ENCODE measurements at places on chromosomes 2 and 18.

DNA sequence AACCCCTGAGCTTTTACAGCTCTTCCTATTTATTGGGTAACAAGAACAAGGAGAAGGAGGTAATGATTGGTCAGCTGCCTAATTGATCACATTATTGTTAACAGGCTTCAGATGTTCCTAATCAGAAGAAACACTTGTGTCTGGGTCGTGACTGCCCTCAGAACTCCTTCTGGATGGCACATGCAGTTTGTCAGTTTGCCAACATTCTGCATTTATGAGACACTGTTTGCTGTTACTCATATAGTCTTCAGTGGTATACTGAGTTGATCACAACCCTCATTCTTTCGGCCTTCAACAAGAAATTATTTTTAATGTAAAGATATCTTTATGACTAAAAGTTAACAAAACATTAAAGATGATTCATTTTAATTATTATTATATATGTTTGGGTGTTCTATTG lies 95.7 kb upstream of the DOCK10 start:
- no peak for DNase-seq

DNA sequence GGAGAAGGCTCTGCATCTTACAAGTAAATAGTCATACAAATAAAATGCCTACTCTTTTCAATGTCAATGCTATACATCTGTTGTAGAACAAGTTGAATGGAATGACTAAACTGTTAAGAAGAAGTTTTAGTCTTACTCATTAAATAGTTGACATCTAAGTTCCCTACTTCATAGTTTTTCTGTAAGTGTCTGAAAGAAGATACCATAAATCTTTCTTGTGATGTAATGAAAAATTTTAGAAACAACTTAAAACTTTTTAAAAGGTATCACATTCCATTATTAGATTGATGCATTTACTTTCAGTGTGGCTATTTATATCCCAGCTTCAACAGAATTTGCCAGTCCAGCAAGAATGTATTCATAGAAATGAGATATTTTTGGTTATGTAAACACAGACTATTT lies 185.2 kb upstream of the EPC2 start:
- no peak for DNase-seq

GRCh38 chr18:7567474-7568425 lies 634 bp downstream of the PTPRM start:
- DNase-seq, result no peak

DNA sequence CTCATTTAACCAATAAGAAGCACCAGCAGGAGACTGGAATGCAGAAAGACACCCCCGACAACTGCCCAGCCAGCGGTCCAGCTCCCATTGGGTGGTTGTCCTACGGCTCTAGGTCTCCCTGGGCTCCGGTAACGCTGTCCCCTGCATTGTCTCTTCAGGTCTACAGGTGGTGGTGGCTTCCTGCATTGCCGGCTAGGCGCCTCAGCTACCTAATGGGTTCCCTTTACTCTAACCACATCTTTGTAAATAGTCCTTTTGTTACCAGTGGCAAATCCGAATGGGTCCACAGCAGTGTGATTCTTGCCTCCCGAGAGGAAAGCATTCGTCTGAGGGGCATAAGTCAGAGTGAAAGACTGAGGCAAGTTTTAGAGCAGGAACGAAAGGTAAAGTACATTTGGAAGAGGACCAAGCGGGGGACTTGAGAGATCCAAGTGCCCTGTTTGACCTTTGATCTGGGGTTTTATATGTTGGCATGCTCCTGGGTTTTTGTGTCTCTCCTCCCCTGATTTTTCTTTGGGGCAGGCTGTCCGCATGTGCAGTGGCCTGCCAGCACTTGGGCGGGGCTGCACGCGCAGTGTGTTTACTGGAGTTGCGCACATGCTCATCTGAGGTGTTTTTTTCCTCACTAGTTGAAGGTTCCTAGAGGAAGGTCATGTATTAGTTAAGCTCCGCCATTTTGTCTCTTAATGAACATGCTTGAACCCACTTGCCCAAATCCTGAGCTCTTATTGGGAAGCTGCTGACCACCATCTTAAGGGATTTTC lies 11.0 kb downstream of the FABP1 start:
- DNase-seq, result no peak

DNA sequence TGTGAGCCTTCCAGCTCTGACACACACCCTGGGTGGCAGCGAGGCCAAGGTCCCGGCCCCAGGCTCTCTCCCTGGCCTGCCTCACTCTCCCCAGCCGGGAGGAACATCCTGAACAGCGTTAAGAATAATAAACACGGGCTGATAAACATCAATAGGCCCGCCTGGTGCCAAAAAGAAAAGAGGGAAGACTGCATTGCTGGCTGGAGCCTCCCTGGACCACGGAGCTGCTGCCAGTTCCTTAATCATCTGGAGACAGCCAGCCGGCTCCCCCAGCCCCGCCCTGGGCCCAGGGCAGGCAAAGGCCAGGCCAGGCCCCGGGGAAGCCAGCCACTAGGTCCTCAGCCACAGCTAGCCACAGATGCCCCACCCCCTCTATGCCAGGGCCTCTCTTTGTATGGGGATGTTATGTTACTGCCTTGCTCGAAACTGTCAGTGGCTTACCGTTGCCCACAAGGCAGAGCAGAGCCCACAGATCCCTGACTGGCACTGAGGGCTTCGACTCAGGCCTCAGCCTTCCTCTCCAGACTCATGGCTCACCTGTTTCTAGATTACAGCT lies 293.7 kb downstream of the DYSF start:
- DNase-seq, result no peak

DNA sequence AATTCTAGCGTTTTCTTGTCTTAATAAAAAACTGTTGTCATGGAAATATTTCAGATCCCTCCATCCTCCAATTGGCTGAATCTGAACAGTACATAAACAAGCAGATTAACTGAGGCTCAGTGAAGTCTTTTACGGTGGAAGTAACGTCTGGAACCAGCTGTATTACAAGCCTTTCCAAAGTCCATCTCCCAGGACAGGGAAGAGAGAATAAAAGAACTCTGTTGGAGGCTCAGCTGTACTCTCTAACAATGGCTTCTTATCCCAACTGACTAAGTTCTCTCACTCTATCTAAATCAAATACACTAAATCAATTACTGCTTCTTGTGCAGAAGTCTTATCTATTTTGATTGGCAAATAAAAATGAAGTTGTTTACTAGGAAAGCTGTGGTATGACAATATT lies 19.9 kb upstream of the NEDD4L start:
- DNase-seq, result no peak

DNA sequence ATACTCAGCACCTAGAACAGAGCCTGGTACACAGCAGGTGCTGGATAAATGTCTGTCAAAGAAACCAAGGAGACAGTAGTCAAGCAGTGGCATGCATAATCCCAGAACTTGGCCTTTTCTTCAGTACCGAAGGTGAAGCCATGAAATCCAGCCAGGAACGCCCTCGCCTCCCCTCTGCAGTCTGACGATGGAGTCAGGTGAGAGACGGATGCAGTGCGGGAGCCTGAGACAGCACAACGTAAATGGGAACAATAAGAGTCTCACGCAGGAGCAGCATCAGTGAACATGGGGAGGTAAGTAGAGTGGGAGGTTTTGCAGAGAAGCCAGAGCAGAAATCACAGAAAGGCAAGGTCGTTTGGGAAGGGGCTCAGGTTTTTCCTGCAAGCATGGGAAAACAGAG lies 389.3 kb upstream of the MYT1L start:
- DNase-seq, result no peak

DNA sequence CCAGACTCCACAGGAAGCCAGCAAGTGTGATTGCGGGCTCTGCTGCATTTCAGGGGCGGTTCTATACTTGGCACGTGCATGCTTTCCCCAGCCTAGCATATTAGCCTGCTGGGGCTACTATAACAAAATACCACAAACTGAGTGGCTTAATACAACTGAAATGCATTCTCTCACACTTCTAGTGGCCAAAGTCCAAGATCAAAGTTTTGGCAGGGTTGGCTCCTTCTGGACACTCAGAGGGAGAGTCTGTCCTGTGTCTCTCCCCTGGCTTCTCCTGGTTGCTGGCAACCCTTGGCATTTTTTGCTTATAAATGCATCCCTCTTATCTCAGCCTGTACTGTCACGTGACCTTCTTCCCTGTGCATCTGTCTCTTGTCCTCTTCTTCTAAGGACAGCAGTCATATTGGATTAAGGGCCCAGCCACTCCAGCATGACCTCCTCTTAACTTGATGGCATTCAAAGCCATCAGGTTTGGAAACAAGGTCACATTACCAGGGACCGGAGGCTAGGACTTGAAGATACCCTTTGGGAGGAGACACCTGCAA lies 138.7 kb downstream of the RNF152 start:
- no peak for DNase-seq

- no peak for DNase-seq
These were observed 116.1 kb upstream of the LRRTM1 start for GRCh38 chr2:80420530-80421208.

DNA sequence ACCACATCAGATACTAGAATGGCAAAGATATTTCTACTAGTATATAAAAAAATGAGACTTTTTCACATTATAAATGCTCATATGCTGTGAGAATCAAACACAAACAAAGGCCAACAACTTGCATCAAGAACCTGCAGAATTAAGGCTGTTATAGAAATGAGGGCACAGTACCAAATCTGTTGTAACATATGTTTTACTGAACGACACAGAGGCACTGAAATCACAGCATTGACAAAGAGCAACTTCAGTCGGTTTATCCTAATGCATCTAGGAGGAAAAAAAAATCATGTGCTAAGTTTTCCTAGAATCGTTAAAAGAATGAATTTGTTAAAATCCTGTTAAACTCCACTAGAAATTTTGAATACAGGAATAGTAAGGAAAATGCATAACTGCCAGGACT lies 617.4 kb upstream of the NETO1 start:
- no peak for DNase-seq

DNA sequence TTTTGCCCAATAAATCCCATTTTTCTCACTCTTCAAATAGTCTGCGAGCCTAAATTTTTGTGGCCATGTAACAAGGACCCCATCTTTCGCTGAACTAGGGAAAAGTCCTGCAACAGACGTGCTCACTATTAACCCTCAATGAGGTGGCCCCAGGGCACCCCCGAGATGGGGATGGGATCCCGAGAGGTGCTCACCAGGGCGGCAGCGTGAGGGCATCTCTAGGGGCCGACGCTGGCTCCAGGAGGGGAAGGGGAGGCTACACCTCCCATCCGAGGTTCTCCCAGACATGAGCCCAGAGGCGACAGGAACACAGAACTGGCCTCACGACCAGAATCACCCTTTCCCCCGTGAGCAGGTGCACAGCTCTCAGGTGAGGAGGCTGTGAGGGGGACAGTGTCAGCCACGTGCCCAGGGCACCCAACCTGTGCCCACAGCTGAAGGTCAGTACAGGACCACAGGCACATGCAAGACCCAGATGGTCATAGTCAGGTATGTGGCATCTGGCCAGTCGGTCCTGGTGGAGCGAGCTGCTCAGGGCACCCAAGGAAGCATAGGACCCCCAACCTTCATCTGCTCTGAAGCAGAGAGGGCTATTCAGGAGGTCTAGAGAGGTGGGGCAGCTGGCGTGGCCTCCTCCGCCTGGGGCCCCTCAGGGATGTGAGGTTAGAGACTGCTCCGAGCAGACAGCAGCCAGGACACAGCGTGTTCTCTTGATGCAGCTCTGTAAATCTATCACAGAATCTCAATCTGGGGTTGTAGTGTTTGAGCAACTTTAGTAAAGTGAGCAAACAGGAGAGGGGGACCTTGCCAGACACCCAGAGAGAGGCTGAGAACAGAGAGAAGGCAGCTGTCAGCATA lies 62.8 kb downstream of the PXDN start:
- DNase-seq, result no peak

- DNase-seq, result no peak
These were observed 10.8 kb downstream of the SIX3 start for GRCh38 chr2:44952143-44952805.

- no peak for DNase-seq
These were observed 350.0 kb upstream of the KLHL29 start for GRCh38 chr2:23034996-23035395.

DNA sequence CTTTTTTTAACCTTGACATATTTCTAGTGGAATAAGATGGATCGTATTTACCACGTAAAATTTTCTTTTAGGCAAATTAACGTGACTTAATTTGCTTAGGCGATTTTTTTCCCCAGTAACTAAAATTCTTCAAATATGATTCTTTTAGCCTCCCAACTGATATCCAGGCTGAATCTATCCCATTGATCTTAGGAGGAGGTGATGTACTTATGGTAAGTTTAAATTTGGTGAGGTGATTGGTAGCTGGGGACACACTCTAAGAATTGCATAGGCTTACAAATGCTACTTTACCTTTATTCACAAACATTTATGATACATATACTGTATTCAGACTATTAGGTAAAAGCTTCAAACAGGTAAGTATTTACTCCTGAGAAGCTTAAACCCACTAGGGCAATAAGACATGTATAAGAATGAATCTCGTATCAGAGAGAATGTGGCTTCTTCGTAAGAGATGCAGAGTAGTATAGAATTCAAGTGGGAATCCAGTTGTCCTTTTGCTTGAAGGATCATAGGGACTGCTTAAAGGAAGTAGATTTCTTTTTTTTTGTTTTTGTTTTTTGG lies 3.8 kb downstream of the DDX1 start:
- no peak for DNase-seq

GRCh38 chr2:10331702-10332401 lies 29.1 kb downstream of the HPCAL1 start:
- DNase-seq, result no peak

DNA sequence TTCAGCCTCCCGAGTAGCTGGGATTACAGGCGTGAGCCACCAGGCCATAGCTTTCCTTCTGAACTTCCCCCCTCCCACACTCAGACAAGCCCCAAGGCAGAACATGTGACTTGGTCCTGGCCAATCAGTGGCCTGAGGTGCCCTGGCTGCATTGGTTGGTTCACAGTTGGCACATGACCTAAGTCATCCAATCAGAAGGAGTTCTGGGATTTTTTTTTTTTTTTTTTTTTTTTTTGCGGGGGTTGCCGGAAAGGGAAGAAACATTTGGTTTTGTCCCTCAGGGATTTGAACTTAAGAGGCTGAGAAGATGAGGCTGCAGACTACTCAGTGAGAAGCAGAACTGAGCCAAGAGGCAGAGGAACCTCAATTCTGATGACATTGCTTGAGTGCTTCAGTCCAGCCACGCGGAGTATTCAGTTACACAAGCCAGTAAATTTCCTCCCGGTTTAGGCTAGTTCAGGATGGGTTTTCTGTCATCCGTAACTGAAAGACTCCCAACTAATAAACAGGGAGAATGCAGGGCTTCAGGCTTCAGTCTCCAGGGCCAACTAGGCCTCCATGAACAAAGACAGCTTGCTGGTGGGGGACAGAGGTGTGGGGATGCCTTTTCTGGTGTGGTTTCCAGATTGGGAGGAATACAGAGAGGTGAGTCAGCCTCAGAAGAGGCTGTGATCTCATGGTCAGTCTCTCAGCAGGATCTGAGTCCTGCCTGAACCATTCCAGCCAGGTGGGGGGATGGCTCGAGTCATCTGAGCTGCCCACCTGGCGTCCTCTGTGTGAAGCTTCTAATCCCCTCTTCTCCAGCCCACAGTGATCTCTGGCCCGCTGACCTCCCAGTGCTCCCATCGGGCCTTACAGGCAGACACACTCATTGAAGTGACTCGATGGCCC lies 9.2 kb downstream of the PTMA start:
- no peak for DNase-seq

Data from stimulated activated CD4-positive, alpha-beta T cell treated with anti-CD3 and anti-CD28 coated beads, Interleukin-1b, Interleukin-23, amount 100 ng/mL, for 1 hour (primary cell).